Activated CD4-positive, CD25-positive, alpha-beta regulatory T cell (primary cell): ENCODE measurements at places on chromosomes 12 and 14.

DNA sequence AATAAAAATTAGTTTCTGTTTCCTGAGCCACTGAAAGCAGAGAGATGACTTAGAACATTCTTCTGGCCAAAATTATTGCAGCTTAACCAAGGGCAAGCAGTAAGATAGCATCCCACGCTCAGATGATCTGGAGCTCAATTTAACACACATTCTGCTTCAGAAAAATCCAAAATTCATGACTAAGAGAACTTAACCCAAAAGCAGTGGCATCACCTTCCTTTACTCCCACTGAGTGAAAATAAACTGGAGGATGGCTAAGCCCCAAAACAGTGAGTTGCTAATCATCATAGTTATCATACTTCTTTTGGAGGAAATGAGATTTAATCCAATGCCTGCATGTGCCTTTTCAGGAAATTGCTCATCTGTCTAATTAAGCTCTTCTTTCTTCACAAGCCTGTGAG lies 195.4 kb downstream of the DUSP6 start:
- no peak for DNase-seq

DNA sequence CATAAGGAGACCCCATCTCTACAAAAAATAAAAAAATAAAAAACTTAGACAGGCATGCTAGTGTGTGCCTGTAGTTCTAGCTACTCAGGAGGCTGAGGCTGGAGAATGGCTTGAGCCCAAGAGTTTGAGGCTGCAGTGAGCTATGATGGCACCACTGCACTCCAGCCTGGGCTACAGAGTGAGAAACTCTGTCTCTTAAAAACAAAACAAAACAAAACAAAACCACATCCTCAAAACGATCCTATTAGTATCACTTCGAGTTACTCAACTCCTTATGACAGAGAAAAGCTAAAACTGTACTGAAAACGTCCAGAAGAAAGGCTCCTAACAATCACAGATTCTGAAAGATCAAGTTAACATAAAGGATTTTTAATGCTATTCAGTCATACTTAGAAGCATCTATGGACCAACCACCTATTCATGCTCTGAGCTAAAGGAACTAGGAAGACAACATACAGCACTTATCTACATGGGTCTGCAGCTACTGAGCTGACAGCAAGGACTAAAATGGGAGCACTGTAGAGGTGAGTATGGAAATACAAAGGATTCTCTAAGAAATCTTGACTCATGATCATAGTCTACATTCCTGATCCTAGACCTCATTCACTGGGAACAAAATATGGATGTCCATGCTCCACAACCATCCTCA lies 75.3 kb upstream of the DUSP6 start:
- no peak for DNase-seq

DNA sequence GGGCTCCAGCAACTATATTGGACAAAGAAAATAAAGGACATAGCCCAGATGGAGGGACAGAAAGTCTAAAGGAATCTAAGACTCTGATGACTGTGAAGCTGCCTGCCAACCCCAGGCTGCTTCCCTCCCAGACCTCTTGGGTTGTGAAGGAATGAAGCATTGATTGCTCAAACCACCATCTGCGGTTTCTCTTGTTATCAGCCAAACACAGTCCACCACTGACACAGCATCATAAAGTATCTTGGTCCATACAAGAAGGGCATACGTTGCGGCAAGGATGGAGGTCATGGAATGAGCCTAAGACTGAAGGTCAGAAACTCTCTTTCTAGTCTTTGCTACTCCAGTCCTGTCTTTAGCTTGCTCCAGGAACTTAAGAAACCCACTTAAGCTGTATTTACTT lies 58.5 kb upstream of the PLXNC1 start:
- no peak for DNase-seq

DNA sequence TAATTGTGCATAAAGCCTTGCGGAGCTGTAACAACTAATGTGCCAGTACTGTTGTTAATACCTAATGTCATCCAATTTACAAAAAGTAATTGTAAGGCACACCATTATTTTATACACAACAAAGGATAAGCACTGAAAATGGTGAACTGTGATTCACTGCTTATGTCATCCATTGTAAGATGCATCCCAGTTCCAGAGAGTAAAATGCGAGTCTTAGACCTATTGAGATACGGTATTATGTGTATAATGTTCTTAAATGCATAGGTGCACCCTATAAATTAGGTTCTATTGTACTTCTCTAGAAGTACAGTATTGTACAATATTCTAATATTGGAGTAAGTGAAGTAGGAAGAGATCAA lies 406 bp downstream of the PARP2 start:
- DNase-seq: no peak

DNA sequence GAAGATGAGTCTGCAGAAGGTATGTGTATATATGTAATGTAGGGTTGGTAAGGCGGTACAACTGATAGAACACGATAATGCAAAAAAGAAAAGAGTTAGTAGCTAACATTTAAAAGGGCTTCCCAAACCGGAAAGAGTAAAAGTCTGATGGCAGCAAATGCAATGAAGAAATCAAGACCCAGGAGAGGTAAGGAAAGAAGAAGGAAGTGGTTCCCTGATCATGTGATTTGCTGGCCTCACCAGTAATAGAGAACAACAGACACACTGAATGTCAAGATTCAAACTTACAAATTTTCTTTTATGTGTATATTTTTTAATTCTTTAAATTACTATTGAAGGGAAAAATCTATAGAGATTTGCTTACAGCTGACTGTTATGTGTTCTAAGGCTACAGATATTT lies 18.4 kb downstream of the ZFC3H1 start:
- no peak for DNase-seq

DNA sequence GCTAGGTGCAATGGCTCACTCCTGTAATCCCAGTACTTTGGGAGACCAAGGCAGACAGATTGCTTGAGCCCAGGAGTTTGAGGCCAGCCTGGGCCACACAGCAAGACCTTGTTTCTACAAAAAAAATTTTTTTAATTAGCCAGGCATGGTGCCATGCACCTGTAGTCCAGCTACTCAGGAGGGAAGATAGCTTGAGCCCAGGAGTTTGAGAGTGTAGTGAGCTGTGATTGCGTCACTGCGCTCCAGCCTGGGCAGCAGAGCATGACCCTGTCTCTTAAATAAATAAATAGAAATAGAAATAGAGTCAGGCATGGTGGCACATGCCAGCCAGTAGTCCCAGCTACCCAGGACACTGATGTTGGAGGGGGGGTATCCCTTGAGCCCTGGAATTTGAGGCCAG lies 36.7 kb upstream of the CLIP1 start:
- DNase-seq: no peak

DNA sequence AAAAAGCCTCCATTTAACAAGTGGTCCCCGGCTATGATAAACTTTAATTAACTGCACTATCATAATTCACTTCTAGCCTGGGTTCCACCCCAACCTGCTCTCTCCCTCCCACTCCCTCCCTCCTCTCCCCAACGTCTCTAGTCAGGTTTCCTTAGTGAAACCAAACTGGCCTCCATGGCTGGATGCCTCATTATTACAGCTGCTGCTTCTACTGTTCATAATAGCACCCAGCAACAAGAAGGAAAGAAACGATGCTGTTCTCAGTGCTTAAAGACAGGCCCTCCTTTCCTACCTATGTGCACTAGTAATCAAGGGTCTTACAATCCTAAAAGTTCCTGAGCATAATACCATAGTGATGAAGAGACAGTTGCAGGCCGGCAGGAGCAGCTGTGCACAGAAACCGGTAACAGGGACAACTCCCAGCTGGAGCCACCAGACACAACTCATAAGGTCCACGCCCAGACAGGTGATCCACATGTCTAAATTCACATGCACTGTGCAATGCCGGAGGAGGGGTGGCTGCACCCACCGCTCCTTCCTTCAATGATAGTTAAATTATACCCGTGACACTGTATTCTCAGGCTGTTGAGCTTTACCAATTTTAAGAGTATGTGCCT lies 6.2 kb downstream of the IRF2BPL start:
- DNase-seq: no peak

GRCh38 chr12:75666126-75666938 lies 154.9 kb upstream of the KRR1 start:
- DNase-seq: no peak

DNA sequence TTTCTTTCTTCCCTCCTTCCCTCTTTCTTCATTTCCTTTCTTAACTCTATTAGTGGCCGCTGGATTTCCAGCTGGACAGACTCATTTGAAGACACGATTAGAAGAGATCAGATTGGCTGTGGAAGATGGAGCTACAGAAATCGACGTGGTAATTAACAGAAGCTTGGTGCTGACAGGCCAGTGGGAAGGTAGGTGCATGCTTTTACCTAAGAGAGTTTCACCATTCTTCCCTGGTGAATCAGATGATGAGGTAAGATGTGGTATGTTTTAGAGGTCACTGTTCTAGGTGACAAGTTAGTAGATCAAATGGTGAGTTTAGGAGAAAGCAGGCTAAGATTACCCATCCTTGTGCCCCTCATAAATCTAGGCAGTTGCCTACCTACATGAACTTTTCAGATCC lies 51.6 kb downstream of the DERA start:
- no peak for DNase-seq

DNA sequence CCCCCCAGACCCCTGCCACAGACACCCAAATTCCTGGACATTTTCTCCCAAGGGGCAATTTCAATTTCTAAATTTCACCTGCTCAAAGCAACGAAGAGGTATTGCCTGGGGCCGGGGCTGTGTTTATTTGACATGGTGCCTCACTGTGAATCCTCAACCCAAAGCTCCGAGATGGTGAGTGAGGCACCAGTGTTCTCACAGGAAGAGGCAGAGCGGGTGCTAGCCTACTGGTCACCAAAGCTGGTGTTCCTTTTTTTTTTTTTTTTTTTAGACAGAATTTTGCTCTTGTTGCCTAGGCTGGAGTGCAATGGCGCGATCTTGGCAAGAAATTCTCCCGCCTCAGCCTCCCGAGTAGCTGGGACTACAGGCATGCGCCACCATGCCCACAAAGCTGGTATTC lies 14.8 kb upstream of the SH2B3 start:
- DNase-seq: no peak

- no peak for DNase-seq
Observed at GRCh38 chr14:79351011-79351410, 860.3 kb downstream of the DIO2 start.

GRCh38 chr12:11753826-11754225 lies 104.4 kb downstream of the ETV6 start:
- no peak for DNase-seq

DNA sequence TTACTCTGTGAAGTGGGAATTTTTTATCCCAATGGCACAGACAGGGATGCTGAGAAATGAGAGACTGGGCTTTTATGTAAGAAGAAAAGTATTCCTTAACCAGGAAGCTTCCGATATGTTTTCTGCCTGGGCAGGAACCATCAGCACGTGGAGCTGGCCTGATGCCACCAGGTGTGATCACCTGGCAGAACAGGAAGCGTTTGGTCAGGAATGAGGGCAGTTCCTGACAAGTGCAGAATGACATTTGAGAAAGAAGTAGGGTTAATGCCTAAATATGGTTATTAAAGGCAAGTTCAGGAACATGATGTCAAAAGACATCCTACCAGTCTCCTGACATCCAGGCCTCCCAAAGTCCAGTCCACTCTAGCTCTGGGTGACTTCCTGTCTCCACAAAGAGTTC lies 210.3 kb downstream of the NUAK1 start:
- DNase-seq: no peak

DNA sequence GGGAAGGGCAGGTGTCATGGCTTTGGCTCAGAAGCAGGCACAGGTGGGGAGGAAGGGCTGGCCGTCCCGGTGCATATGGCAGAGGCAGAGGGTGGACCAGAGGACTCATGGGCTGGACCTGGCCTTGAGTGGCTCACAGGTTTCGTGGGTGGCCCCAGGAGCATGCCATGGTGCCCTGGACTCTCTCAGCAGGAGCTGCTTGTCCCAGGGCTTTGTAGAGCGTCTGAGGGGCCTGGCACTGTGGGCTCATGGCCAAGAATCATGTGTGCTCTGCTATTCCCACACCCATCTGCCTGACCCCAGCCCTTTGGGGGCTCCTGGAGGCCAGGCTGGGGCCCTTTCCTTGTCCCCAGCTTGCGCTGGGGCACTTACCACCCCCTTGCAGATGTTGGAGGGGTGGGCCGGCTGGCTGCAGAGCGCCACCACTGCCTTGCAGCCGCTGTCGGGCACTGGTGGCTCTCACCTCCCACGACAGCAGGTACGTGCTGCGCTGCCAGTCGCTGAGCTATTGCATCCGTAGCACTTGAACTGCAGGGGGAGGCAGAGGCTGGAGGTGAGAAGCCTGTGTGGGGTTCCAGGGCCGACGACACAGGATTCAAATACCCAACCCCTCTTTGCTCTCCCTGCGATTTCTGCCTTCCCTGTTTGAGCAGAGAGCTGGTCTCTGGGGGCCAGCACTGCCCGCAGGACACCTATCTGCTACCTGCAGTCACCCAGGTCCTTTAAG lies 187.4 kb upstream of the PRMT8 start:
- no peak for DNase-seq

DNA sequence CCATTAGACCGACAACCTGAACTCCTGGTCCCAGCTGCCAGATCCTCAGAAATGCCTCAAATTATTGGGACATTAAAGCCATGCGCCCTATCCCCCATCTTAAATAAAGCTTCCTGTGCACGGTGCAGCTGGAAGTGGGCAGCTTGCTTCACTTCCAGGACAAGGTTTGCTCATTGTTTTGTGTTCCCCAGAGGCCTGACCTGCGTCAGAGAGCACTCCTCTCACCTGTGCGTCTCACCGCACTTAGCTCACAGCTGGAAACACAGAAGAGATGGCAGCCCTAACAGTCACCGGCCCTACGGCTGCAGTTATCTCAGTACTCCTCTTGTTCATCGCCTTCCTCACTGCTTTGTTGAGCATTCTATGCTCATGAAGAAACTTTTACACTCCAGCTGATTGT lies 135.5 kb downstream of the ANO2 start:
- DNase-seq: no peak

DNA sequence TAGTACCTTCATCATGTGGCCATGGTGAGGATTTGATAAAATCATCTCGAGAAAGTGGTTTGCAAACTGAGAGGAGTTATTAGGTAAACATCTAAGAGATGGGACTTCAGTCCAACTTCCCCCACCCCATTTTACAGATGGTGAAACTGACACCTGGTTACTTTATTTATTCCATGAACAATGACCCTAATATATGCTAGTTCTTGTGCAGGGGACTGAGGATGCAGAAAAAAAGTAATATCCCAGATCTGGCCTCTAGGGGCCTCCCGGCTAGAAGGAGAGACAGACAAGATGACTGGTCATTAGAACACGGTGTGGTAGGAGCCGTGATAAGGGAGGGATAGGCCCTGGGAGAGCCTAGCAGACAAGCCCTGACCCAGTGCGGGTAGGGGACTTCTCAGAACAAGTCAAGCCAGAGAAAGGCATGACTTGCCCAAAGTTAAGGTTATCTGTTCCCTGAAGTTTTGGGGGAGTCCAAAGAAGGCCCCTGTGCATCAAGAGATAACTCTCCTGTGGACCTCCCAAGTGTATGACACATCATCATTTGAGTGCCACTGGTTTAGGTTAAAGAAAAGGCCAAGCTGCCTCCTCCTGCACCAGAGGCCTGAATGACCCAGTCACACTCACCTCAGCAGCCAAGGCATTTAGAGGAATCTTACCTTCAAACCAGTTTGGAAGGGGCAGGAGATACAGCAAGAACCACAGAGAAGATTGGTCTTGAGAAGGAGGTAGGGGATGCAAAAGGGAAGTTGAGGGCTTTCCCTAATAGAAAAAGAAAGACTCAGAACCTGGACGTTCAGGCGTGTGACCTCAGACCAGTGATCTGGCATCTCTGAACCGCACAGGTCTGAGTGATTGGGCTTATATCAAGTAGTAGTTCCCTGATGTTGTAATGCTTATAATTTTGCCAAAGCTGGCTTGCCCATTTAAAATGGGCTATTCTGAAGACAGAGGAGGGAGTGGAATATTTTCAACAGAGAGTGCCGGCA lies 1.6 kb downstream of the CMKLR1 start:
- DNase-seq: no peak
